ENCODE measurements at places on chromosomes 4 and X.

DNA sequence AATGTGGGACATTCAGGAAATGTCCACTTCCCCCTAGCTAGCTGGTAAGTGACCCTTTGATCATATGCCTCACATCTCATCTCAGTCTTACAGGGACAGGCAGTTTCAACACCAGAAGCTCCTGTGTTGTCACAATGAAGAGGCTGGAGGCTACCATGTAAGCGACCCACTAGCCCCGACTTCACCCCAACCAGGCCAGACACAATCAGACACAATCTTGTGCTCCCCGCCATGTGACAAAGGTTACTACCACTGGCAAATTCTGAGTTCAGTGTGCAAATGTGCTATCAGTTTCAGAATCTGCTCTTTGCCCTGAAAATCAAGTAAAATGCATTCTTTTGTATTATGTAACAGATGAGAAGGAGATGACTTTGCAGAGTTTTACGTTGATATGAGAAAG lies 56.9 kb upstream of the STS start:
- no peak for DNase-seq

- no peak for DNase-seq
Observed at GRCh38 chr4:796206-796605, 29.7 kb downstream of the CPLX1 start.

DNA sequence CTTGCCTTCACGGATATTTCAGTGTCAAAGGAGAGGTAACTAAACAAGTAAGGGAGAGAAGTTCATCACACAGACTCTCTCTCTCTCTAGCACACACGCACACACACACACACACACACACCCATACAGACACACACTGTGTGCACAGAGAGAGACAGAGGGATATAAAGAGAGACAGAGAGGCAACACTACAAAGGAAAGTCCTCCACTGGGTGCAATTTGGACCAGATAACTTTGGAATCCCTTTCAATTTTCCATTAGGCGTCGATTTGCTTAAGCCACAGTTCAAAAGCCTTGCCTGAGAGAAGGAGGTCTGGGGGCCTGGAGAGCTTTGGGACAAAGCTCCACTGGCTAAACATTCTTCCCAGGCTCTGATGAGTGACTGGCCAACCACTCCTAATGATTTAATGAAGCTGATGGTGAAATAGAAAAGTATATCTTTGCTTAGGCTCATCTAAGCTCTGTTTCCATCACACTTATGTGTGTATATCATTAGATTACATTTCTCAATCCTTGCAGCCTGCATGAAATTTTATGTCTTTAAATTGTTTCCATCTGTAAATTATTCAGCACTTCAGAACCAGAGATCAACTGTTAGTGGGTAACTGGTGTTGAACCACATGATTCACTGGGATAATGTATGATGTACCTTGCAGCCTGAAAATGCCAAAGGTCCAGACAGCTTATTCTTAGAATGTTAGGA lies 180.8 kb downstream of the MAGEB17 start:
- DNase-seq = no peak

DNA sequence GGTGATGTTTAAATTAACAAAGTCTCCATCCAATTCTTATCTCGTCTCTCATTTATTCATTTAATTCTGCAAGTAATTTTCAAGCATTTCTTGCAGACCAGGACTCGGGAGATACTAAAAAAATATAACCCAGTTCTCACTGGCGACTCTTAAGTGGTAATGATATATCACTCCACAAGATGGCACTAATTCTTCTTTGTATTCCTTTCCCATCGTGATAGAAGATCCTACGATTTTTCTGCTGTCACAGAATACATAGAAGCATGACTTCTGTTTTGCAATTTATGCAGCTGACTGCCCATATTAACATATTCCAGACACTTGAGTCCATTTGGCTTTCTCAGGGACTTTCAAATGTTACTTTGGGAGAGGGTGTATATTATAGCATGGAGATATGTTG lies 64.0 kb upstream of the FGF13 start:
- no peak for DNase-seq

DNA sequence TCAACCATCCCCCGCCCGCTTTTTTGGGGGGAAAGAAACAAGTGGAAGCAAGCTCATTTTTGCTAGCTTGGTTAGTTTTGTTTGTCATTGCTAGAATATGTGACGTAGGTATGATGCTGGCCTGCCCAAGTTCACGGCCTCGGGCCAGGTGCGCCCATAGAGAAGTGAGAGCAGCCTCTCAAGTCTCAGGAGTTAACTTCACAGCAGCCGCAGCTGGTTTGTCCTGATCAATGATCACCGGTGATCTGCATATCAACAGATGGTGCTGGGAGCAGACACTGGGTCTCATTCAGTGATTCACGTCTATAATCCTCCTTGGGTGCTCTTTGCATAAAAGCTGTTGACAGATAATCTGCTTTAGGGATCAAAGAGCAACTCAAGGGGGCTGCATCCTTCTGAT lies 50.1 kb downstream of the ENPP6 start:
- no peak for DNase-seq

DNA sequence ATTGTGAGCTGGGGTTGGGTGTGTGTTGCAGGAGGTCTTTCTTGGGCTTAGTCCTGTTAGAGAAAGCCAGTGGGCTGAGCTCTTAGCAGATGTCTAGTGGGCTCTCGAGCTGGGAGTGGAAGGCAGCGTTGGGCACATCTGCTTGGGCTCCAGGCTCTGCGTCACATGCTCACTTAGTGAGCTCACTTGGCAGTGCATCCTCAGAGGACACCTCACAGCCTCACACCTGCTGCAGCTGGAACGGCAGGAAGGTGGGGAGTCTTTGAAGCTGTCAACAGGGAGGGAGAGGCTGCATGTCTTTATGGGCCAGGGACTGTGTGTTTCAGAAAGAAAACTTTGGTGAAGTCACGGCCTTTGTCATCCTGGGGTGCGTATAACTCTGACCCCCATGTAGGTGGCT lies 82.2 kb downstream of the PSAPL1 start:
- no peak for DNase-seq

DNA sequence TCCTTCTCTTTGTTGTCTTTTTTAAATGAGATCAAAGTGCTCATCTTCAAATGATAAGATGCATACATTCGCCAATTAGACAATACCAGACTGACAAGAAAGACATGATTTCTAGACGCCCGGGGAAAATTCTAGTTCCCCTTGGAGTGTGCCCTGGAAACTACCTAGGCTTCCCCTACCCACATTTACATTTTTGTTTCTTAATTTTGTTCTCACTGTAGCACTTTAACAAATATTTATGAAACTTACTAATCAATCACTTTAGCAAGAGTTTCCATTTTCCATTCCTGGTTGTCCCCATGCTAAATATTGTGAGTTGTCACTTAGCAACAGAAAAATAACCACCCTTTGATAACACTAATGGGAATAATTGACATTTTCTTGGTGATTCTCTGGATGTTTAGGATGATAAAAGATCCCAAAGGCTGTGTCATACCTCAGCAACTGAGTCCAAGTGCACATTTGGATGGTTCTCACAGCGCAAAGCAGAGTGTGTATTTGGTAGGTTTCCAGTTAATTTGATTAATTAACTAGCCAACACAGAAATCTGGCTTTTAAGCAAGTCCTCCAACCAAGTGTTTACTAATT lies 69.6 kb downstream of the FGFBP1 start:
- DNase-seq = no peak

DNA sequence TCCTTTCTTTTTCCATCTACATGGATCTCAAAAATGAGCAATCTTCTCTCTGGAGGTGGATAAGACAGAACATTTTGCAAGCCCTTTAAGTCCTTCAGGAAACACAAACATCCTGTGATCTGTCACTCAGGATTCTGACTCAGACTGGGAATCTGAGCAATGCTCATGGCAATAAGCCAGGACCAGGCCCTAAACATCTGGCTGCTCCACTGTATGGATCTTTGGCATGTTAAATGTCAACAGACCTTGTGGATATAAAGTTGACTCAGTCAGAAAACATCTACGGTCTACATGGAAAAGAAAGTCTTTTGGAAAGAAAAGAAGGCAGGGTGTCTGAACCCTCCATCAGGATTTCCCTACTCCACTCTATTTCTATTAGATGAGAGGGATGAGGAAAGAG lies 17.8 kb upstream of the CHIC2 start:
- no peak for DNase-seq

GRCh38 chr4:173539986-173540385 lies 10.0 kb upstream of the HAND2 start:
- no peak for DNase-seq

DNA sequence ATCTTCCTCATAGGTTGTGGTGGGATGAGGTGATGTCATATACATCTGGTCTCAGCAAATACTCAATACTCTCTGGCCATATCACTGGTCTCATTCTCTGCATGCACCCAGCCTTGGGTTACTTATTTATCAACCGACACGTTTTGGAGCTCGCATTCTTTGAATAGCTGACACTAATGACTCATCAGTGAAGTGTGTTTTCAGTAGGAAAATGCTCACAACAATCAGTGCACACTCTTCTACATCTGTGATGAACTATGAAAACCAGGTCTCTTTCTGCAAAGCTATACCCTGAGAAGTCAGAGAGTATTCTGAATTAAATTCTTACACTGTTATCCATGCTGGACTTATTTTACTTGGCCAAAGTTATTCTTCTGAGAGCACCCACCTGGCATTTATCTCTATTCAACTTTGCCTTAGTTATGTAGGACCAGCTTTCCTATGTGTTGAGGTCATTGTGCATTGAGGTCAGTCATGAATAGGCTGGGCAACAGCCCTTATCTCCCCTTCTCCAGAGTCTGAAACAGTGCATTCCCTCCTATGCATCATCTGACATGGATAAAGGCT lies 58.7 kb upstream of the DHX15 start:
- DNase-seq = no peak

DNA sequence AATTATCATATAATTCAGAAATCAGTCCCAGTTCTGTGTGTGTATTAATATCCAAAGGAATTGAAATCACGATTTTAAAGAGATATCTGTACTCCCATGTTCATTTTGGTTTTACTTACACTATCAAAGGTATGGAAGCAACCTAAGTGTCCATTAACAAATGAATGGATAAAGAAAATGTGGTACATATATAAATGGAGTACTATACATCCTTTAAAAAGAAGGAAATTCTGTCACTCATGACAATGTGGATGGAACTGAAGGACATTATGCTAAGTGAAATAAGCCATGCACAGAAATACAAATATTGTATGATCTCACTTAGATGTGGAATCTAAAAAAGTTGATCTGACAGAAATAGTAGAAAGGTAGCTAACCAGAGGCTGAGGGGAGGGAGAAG lies 63.8 kb downstream of the CD99L2 start:
- DNase-seq = no peak

DNA sequence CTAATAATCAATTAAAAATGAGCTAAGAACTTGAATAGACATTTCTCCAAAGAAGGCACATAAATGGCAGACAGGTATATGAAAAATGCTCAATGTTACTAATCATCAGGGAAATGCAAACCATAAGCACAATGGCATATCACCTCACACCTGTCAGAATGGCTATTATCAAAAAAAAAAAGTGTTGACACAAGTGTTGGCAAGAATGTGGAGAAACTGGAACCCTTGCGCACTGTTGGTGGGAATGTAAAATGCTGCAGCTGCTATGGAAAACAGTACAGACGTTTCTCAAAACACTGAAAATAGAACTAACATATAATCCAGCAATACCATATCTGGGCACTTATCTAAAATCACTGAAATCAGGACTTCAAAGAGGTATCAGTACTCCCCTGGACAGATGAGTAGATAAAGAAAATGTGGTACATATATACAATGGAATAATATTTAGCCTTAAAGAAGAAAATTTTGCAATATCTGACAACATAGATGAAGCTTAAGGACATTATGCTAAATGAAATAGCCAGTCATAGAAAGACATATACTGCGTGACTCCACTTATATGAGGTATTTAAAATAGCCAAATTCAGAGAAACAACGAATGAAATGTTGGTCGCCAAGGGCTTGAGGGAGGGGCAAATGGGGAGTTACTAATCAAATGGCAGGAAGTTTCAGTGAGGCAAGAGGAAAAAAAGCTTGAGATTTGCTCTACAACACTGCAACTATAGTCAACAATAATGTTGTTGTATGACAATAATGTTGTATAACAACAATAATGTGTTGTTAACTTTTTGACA lies 175.5 kb downstream of the WDFY3 start:
- DNase-seq = no peak

GRCh38 chr4:37664696-37665095 lies 21.5 kb downstream of the RELL1 start:
- no peak for DNase-seq

- no peak for DNase-seq
Observed at GRCh38 chr4:63275491-63275890, 1133.8 kb downstream of the TECRL start.

GRCh38 chr4:129806986-129807385 lies 711.0 kb downstream of the C4orf33 start:
- no peak for DNase-seq

DNA sequence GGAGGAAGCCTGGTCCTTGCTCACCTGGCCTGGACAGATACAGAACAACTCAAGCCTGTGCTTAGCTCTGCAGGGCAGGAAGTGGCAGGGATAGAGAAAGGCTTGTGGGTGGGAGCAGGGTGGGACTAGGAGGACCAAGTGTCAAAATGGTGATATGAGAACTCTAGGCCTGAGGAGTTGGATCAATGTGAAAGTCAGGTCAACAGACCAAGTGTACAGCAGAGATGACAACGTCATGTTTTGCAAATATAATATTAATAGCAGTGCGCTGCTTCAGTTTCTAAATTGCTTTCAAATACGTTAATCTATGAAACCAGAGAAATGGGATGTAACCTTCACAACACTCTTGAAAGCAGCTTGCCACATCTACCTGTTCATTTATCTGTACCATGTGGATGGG lies 114.2 kb upstream of the MAP3K15 start:
- no peak for DNase-seq
